ENCODE measurements at places on chromosomes 2 and 18.

DNA sequence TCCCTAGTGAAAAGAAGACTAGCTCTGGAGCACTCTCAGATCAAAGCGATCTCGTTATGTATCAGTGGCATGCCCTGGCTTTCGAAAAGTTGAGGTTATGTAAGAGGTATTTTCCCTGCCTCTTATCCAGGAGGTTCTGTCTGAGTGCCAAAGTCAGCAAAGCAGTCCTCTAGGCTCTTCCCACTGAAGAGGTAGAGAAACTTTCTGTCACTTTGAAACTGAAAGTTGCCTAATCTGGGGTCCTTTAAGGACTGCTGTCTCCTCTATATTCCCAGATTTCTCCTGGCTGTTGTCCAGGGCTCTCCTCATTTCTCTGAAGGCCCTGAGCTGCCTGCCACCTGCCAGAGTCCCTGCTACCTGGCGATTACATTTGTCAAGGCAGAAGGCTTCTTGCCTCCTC lies 96.3 kb downstream of the B3GNT2 start:
- DNase-seq: no peak

GRCh38 chr2:168974428-168974827 lies 56.7 kb downstream of the ABCB11 start:
- DNase-seq: no peak

DNA sequence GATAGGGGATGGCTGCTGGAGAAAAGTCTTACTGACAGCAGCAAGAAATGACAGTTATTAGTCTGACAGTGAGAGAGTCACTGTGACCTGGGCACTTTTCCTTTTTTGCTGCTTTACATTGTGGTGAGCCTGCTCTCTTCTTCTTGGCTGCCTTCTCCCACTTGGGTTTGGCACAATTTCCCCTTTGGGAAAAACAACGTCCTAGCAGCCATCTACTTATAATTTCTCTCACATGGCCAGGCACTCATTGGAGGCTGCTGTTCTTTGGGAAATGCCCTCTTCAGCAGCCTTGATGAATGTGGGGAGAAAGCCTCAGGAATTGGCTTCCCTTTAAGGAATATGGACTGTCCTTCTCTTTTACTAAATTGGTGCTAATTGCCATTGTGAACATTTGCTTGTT lies 60.4 kb upstream of the SLC1A4 start:
- no peak for DNase-seq

DNA sequence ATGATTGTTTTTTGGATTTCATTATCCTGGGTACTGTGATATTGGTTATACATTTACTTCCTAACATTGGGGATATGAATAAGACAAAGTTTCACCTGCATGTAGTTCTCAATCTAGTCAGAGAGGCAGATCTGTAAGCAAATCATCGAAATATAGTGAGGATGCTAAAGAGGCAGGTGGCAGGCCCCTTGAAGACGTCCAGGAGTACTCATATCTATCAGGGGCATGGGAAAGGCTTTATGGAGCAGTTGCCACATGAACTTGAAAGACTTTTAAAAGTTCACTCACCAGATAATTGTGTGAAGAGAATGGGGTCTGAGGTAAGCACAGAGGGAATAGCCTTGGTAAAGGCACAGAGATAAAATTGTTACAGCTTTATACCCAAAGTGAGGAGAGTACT lies 78.8 kb downstream of the EHBP1 start:
- DNase-seq: no peak

DNA sequence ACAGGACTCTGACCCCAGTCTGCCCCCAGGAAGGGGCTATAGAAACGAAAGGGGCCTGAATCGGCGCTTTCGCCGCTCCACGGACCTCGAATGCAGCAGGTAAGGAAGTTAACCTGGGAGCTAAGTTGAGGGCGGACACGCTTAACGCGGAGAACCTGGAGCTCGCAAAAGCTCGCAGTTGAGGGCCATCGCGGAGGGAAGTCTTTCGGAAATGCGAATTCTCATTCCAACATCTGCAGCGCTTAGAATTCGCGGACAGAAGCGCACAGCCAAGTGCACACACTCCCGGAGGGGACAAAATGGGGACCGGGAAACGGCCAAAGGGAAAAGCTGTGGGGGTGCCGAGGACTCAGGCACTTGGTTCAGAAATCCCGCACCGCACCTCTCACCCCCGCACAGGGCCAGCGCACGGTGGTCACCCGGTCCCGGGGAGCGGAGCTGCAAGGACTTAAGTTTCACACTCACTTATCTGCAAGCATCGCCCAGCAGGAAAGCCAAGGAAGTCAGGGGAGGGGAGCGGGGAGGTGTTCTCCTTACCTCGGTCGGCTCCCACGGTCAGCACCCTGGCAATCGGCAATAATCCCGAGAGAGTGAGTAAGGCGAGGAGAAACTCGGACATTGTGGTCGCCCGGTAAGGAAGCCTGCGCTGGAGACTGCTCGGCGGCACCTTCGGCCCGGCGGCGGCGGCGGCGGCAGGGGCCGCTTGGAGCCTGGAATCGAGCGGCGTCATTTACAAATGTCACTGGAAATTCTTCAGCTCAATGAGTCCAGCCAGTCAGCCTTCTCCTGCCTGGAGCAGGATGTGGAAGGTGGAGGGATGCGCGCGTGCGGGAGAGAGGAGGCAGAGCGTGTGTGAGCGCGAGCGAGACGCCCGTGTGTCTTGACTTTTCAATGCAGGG lies 456 bp downstream of the LRP1B start:
- DNase-seq: peak; percentile 39

GRCh38 chr2:164538240-164538866 lies 82.9 kb downstream of the GRB14 start:
- no peak for DNase-seq

DNA sequence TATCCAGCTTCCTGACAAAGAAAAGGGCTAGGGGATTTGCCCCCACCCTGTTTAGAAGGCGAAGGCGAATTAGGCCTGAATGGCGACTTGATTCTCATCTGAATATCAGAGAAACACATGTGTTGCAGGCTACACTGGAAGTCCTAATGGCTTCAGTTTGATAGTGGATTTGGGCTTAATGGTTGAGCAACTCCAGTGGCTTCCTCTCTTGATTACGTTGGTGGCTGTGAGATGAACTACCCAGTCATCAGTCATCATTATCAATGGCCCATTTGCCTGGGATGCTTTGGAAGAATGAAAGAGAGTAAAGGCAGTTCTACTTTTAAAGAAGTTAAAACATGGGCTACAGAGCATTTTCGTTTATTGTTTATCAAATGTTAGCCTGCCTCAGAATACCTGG lies 60.9 kb upstream of the IL1R1 start:
- DNase-seq: no peak

GRCh38 chr2:46699934-46700256 lies 215.7 kb downstream of the MCFD2 start:
- DNase-seq: no peak

DNA sequence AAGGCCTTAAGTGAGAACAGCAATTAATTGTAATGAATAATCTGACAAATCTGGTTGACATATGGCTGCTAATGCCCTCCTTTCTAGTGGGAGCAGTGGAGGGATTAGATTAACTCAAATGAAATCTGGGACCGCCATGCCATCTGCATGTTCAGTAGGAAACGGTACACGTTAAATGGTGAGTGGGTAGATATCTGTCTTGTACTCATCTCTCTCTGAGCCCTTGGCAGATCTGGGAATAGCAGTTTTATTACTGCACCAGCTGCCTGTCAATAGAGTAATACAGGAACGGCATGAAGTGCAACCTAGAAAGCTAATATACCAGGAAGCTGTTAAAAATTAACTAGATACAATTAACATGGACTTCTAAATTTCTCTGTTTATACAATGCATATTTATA lies 258.8 kb downstream of the GPD2 start:
- DNase-seq: no peak

DNA sequence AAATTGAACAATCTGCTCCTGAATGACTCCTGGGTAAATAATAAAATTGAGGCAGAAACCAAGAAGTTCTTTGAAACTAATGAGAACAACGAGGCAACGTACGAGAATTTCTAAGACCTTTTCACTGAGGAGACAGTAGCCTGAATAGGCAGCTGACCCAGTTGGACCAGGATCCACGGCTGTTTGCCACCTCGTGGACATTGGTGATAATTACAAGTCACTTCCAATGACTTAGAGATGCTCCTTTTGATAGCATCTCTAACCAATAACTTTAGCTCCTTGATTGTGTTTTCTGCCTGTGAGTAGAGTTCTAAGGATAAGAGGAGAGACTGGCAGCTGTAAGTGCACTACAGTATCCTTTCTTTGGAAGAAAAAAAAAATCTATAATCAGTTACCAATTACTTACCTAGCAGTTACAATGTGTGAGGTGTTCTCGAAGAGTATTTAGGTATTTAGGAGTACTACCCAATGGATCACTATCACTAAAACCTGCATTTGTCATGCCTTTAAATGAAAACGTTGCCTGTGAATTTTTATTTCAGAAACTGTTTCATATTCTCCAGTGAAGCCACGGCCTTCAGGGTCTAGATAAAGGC lies 31.3 kb upstream of the CNTNAP5 start:
- DNase-seq: no peak

GRCh38 chr2:226366920-226367319 lies 432.7 kb downstream of the IRS1 start:
- no peak for DNase-seq

DNA sequence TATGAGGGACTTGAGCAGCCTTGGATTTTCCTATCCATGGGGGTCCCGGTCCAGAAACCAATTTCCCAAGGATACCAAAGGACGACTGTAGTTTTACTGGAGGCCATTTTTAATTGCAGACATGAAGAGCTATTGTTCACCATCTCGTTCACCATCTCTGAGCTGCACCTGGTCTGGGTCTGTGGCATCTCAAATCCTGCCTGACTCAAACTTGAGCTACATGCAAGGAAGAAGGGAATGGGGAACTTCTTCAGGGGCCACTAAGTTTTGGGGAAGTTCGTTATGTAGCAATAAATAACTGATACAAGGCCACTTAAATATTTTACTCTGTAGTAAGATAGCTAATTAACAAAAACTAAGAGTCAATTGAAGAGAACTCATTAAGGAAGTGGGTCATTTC lies 2.1 kb upstream of the SMCHD1 start:
- DNase-seq: no peak

GRCh38 chr18:40437517-40437916 lies 1517.5 kb upstream of the PIK3C3 start:
- no peak for DNase-seq

DNA sequence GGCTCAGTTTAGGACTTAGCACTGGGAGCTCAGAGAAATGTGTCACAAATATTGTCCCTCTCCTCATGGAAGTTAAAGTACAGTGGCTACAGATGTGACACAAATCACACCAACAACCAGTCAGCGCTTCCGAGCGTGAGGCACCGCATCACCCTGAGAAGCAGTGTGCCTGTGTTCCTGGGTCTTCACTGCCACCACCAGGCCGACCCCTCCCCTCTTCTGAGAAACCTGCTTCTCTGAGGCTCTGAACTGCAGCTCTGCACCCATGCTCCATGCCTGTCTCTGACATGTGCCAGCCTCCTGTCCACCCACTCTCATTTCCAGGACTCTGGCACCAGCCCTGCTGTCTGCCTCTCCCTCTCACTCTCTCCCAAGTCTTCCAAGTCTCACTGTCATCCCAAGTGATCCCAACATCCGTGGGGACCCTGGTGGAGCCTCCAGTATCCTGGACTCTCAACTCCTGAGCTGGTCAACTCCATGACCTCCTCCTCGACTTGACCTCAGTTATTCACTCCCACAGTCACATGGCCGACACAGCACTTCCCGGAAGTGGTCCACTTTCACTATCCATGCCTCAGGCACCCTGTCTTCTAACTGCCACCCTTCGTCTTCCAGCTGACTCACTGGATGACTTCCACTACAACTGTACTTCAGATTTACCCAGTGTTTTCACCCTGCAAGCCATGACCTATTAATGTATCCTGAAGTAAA lies 73.5 kb downstream of the FBXO15 start:
- no peak for DNase-seq

- no peak for DNase-seq
Measured at GRCh38 chr2:211453311-211453887, 897.0 kb downstream of the CPS1 start.

- DNase-seq: no peak
Measured at GRCh38 chr2:58194458-58194857, 46.7 kb downstream of the FANCL start.

DNA sequence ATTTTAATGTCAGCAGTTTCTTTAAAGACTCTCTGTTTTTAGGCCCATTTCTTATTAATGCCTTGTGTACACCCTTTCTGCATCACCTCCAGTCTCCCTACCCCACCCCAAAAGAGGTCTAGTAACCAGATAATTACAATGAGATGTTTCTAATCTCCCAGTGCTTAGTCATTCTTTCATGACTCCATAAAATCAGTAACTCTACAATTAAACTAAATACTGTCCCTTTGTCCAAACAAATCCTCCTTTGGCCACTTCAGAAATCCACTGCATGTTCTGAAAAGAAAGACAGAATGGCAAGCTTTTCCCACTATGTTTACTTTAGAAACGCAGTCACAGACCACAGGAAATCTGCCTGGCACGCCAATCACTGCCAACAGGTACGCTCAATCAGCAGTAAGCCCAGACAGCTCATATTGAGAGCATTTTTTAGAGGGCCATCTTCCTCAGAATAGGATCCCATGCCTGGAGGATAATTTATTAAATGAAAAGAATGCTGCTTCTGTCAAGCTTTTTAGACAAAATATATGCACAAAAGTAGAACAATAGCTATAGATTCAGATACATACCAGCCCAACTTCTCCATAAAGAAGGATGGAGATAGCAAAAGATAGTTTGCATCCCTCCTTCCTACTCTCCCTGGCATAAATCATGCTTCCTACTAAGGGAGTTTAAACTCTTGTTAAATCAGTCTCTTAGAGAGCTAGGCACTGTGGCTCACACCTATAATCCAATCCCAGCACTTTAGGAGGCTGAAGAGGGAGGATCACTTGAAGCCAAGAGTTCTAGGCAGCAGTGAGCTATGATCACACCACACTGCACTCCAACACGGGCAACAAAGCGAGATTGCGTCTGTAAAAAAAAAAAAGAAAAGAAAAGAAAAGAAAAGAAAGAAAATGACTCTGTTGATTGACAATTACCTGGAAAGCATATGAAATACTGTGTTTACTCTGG lies 14.6 kb downstream of the CLASP1 start:
- no peak for DNase-seq

DNA sequence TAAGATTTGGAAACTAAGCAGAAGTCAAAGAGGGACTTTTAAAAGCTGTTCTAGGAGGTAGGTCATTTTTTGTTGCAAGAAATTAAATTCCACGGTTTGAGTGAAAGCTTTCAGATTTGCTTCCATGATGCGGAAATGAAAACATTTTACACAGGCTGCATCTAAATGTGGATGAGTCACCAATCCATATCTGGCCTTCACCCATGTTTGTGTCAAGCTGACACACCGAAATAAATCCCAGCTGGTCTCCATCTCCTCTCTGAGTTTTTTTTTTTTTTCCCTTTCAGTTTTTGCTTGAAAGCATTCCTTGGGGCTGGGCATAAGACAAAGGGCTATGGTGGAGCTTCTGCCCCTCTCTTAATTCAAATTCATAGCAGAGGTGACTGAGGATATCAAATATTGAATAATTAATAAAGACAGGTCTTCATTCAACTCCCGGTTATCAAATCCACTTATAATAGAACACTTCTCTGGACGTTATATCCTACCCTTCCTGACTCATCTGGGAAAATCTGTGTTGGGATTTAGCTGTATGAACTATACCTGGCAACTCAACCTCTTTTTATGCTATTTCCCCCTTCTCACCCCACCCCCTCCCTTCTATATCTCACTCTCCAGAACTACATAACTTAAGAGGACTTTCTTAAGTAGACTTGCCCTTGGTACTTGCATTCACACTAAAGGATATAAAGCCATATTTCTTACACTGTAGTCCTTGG lies 558.3 kb upstream of the GCFC2 start:
- no peak for DNase-seq
